Right forelimb (tissue), 1 donor: ENCODE measurements at places on chromosomes 5 and 9.

GRCh38 chr5:63928451-63928850 is 33.8 kb downstream of the HTR1A start:
- DNase-seq, result no peak

DNA sequence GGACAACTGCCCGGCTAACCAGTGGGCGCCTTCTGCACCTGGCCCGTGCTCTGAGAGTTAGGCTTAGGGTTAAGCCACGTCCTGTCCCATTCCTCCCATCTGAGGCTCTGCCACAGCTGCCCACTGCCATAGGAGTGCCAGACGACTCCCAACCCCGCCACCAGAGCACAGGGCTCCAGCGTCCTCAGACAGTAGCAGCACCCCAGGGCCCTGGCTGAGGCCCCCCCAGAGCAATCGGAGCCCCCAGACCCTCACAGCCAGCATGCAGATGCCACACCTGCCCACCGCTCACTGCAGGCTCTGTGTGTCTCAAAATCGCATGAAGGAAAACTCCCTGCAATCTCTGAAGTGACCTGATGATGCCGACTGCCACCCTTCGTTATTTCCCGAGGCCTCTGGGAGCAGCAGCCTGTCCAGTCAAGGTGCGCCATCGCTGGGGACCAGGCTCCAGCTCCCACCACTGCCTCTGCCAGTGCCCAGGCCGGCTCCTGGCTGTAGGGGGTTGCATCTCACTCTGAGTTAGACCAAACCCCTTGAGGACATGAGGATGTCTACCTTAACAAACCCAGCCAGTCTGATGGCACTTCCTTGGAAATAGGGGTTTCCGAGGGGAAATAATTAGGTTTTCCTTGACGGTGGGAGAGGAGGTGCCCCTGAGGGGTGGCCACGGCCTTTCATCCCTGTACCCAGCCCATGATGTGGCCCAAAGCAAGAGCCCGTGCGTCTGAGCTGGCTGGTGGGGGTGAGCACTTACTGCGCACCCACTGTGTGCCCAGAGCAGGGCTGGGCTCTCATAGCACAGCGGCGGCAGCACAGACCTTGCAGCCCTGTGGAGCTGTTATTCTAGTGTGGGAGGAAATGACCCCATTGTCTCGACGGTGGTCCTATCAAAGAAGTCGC is 58.0 kb upstream of the RNF130 start:
- no peak for DNase-seq

GRCh38 chr5:109486200-109486804 is 76.5 kb upstream of the PJA2 start:
- peak; percentile 55 for DNase-seq

DNA sequence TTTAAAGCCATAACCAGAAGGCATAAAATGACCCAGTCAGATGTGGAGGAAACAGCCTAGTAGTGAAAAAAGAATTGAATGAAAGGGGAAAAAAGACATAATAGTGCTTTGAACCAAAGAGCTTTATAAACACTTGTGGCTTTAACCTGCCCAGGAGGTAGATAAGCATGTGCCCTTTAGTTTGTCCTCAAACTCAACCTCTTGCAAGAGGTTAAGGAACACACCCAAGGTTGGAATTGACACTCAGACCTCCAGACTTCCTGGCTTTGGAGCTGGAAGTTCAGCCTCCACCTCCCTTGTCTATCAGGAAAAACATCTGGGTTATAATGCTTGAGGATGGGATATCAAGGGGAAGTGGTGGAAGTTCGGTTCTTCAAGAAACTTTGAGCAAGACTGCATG is 16.3 kb downstream of the NDUFA8 start:
- no peak for DNase-seq

GRCh38 chr9:27622693-27623340 is 49.5 kb upstream of the C9orf72 start:
- no peak for DNase-seq

GRCh38 chr9:93192721-93193387 is 8.9 kb downstream of the WNK2 start:
- DNase-seq, result no peak

DNA sequence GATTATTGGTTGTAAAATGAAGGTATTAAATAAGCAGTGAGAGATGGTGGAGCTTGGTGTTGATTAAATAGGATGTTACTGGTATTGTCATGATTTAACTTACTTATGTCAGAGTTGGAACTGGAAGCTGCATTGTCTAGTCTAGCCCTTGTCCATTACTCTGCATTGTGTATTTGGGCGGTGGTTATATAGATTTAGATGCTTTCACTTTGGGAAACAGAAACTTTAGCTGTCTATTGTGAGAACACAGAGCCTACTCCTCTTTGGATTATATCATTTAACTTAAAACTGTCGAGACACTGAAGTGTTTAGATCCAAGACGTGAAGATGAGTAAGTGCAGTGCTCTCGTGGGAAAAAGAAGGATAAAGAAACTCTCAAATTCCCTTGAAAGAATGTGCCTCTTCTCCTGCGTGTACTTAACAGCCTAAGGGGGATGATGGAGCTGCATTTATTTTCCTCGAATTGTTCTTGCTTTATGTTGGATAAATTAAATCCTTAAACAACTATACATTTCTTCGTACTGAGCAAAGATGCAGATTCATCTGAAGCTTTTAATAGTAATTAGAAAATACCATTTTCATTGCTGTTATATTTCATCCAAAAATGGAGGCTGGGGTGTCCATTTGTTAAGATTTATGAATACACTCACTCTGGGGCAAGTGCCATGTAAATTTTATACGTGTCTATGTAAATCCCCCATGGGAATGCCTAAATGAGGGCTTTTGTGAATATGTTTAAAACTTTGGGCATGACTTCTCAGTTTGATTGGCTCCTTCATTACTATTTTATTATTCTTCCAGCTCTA is 21.6 kb downstream of the FBXL7 start:
- DNase-seq, result no peak

GRCh38 chr9:37929441-37929895 is 25.5 kb upstream of the SLC25A51 start:
- no peak for DNase-seq

DNA sequence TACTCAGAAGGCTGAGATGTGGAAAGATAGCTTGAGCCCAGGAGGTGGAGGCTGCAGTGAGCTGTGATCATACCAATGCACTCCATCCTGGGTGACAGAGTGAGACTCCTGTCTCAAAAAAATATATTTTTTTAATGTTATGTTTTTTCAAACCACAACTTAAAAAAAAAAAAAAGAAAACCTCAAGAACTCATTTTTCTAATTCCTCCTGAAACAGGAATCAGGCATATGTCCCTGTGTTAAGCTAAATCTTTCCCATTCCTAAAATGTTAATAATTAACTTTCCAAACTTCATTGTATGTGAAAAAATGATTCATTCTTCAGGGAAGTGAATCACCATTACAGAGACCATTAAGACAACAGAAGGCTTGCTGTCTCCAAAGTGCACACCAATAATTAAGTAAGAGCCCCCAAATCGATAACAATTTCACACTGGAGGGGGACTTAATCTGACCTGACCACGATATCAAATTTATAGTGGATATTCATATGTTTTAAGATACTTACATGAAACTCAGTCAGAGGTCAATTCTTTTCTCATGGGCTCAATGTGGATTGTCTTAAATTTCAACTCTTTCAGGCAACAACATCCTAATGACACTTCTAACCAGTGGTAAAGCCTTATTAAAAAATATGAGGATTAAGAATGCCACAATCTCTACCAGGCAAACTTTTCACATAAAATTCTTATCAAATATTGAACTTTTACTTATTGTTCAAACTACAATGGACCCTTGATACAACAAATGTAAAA is 5.2 kb downstream of the CEMIP2 start:
- no peak for DNase-seq

DNA sequence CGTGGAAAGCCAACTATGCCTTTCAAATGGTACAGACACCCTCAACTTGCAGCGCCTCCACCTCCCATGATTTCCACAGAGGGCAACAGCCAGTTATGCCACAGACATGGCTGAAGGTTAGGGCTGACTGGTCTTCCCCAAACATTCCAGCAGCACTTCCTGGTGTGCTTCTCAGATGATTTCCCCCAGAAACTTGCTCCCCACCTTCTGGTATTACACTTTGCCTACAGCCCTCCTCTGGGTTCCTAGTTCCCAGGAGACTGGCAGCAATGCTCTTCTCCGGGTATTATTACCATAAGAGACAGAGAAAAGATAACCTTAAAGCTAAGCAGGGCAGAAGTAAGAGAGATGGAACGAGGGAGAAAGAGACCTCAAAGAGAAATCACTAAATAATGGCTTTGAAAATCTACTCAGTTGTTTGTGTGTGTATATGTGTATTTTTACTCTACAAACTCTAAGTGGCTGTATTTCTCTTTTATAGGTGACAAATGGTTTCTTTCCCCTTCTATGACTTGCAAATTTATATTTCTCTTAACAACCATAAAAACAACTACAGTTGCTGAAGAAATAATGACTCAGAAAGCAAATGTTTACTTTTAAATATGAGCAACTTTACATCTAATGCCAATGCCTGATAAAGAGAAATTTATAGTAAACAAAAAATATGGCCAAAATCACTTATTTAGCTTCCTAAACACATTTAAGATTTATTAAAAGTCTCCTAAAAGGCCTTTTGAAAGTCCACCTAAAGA is 133.8 kb downstream of the PDE4D start:
- DNase-seq, result no peak

DNA sequence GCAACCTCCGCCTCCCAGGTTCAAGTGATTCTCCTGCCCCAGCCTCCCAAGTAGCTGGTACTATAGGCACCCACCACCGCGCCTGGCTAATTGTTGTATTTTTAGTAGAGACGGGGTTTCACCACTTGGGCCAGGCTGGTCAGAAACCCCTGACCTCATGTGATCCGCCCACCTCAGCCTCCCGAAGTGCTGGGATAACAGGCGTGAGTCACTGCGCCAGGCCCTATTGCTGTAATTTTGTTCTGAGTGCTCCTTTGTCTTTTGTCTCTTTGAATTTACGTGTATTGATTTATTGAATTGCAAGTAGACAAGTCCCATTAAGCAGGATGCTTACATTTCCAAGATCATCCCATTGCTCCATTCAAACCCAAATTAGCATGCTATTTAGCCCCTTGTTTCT is 186.7 kb downstream of the MSX2 start:
- DNase-seq, result no peak

DNA sequence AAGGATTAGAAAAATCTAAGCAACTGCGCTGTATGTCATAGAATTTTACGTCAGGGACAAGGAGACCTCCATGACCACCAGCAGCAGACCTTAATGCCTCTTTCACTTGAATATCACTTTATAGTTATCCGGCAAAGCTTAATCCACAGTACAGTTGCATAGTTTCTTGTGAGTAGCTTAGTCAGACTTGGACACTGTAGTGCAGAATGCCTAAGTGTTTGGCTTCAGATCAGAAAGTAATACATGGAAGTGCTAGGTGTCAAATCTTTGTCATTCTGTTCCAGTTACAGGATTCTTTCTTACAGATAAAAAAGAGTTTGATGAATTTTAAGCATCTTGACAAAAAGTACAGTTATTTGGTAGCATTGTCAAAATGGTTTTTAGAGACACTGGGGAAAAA is 239.9 kb upstream of the PAPPA start:
- no peak for DNase-seq

- DNase-seq, result no peak
Measured at GRCh38 chr5:153425914-153426313, 64.6 kb upstream of the GRIA1 start.

DNA sequence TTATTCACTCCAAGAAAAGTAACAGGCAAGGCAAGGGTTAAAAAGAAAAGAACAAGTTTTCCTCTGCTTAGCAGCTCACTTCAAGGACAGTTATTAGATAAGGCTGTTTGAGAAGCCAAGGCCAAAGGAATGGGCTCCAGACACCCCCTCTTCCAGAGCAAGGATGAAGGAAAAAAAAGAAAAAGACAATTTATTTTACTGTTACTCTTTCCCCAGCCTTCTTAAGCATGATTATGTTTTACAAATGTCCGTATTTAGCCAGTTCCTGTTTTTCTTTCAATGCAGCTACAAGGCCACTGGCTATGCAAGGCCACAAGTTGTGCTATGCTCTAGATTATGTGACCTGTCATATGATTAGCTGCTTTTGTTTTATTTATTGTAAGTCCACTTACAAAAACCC is 106.5 kb upstream of the SIMC1 start:
- DNase-seq, result no peak

GRCh38 chr5:1524799-1525623 is 1.3 kb upstream of the LPCAT1 start:
- DNase-seq, result peak; percentile 41

GRCh38 chr5:2709976-2710689 is 41.3 kb downstream of the IRX2 start:
- no peak for DNase-seq

DNA sequence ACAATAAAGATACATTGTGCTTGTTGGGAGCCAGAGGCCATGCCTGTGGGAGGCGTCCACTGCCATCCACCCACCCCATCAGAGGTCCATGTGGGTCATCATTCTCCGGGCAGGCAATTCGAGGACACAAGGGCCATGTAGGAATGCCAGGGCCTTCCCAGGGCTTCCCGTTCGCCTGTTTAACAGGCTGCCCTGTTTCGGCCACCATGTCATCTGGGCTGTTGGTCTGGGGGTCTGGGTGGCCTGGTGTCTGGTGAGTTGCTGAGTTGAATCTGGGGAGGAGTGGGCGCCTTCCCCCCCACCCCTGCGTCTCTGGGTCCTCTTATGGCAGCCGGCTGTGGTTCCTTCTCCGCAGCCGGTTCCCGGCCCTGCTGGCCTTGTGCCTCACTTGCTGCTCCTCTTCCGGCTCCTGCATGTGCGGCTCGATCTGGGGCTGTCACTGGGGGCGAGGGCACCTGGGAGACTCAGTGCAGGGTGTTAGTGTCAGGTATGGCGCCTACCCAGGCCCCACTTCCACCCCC is 117.4 kb downstream of the WNK2 start:
- no peak for DNase-seq

GRCh38 chr9:69593301-69593700 is 78.9 kb downstream of the APBA1 start:
- DNase-seq, result no peak

DNA sequence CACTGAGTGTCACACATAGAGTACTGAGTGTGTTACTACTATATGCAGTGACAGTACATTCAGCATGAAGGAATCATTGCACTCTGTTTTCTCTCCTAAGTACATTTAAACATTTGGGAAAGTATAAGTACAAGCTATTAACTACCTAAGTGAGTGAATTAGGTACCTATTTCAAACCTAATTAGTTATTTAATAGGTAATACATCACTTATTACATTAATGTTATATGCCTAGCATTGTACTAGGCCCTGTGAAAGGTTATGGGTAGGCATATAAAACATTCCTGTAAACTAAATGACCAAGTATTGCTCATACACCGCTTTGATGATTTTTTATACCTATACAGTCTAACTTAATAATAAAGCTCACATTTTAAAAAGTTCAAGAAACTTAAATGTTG is 25.7 kb upstream of the PPP3R2 start:
- DNase-seq, result no peak

GRCh38 chr5:168299372-168299771 is 7.9 kb downstream of the WWC1 start:
- DNase-seq, result no peak

DNA sequence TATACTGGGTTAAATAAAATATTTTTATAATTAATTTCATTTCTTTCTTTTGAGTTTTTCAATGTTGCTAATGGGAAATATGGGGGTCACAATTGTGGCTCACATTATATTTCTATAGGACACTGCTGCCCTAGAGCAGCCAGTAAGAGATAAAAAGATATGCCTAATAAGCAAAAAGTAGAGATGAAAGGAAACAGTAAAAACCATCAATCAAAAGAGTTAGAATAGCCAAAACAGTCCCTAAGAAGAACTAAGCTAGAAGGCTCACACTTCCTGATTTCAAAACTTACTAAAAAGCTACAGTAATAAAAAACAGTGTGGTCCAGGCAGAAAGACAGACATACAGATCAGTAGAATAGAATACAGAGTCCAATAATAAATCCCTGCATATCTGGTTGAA is 104.4 kb downstream of the FANCC start:
- DNase-seq, result no peak
